ENCODE measurements at places on chromosomes 6 and 20. TPM values are rescaled to one million over a fixed set of nuclear protein-coding genes. Genes with fewer than 3 reads are reported as not detected.

GRCh38 chr6:91042656-91043055 is 455.8 kb upstream of the MAP3K7 start:
- H3K4me3 ChIP-seq, result no peak overlapping the region
- no peaks in the 10 kb centered on the region for H3K4me1 ChIP-seq
- no peak for DNase-seq
- H3K36me3 ChIP-seq, result no peaks in the 10 kb centered on the region

GRCh38 chr20:33704197-33704924 is 15.7 kb downstream of the PXMP4 start:
- no peaks in the 10 kb centered on the region for H3K27me3 ChIP-seq
- no peak for DNase-seq
- H3K36me3 ChIP-seq, result no peaks in the 10 kb centered on the region

- H3K4me3 ChIP-seq, result no peak overlapping the region
- H3K27me3 ChIP-seq, result no peaks in the 10 kb centered on the region
- H3K27ac ChIP-seq, result no peak overlapping the region
- H3K4me1 ChIP-seq, result peaks cover 11% of the 10 kb centered on the region
Measured at GRCh38 chr20:62644802-62645496, 2.6 kb downstream of the SLCO4A1 start.

- H3K27ac ChIP-seq, result no peak overlapping the region
- no peaks in the 10 kb centered on the region for H3K27me3 ChIP-seq
- no peaks in the 10 kb centered on the region for H3K36me3 ChIP-seq
Measured at GRCh38 chr6:117138920-117139319, 126.4 kb upstream of the VGLL2 start.

GRCh38 chr6:15827496-15828255 is 164.8 kb upstream of the DTNBP1 start:
- H3K4me3 ChIP-seq, result no peak overlapping the region
- no peaks in the 10 kb centered on the region for H3K27me3 ChIP-seq
- H3K36me3 ChIP-seq, result no peaks in the 10 kb centered on the region
- H3K4me1 ChIP-seq, result no peaks in the 10 kb centered on the region
- no peak for DNase-seq

DNA sequence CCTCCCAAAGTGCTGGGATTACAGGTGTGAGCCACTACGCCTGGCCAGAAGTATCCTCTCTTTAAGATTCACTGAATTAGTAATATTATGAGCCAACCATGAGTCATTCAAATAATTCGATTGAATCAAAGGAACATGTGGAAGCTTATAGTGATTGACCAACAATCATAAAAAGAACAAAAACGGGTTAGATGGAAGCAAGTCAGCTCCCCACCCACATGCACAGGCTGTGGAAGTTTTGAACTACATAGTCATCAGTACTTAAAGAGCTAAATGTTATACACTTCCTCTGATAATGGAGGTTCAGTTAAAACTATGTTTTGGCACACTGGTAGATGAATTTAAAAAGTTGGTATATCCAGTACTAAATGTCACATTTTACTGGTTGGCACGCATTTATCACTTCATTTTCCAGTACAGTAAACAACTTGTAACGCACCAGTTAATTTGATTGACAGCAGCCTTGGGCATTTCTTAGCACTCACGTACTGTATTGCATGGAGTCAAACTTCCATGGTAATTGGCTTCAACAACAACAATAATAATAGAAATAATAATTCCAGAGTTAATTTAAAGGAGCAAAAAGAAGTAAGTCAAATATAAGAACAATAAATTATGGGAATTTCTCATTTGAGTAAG is 1107.3 kb upstream of the MAP3K7 start:
- H3K27me3 ChIP-seq, result no peaks in the 10 kb centered on the region
- H3K36me3 ChIP-seq, result no peaks in the 10 kb centered on the region
- H3K4me3 ChIP-seq, result no peak overlapping the region
- no peaks in the 10 kb centered on the region for H3K4me1 ChIP-seq
- no peak overlapping the region for H3K27ac ChIP-seq
- DNase-seq, result no peak

DNA sequence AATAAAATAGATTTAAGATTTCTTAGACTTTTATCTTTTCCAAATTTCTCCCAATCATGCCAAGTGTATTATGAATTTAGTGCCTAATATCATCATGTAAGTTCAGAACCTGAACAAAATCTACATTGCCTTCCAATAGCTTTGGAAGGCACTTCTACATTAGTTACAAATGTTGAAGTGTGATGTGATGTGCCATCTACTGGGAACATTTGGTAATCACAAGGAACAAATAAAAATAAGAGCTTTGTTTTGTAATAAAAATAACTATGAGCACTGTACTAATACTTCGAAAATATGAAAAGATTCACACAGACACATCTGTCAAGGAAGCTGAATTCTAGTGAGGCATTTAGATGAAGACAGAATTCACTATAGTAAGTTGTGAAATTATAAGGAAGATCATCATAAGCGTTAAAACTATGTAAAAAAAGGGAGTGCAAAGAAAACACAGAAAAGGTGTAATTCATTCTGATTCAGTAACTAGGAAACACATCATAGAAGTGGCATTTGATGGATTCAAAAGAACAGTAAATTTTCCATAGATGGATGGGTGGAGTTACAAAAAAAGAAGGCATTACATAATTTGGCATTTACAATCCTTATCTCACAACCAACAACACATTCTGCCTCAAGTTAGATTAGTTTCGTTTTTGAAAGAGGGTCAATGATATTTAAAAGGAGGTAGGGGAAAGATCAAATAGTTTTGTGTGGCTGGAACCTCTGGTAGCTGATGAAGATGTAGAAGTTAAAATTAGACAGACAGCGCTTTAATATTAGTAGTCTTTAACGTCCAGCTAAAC is 161.0 kb downstream of the ASCC3 start:
- H3K4me3 ChIP-seq, result no peak overlapping the region
- no peak for DNase-seq
- no peaks in the 10 kb centered on the region for H3K4me1 ChIP-seq
- H3K27ac ChIP-seq, result no peak overlapping the region

DNA sequence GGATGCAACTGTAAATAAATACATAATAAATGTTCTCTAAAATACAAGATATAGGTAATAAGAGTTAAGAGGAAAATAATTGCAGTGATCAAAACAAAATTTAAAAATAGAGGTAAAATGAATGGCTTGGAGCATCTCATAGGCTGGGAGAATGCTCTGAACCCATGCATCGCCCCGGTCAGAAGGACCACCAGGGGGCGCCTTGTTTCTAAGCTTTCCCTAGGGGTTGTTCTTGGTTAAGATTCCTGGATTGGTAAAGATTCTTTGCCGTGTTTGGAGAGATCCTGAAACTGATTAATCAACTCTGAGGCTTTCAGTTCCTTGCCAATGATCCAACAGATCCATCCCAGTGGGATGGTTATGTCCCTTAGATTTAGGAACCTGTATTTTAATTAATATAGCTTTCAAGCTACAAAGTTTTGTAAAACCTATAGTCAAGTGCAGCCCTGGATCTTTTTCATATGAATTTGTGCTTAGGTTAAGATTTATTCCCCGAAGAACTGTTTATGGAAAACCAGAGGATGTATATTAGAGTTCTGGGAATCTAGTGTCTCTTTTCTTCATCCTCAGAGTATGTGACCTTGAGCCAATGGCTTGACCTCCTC is 45.3 kb upstream of the PRELID3B start:
- H3K4me3 ChIP-seq, result no peak overlapping the region
- no peaks in the 10 kb centered on the region for H3K4me1 ChIP-seq
- no peaks in the 10 kb centered on the region for H3K27me3 ChIP-seq
- peak; percentile 80 for DNase-seq
- H3K27ac ChIP-seq, result no peak overlapping the region

- no peak overlapping the region for H3K4me3 ChIP-seq
- H3K27ac ChIP-seq, result no peak overlapping the region
- DNase-seq, result no peak
- H3K27me3 ChIP-seq, result no peaks in the 10 kb centered on the region
- no peaks in the 10 kb centered on the region for H3K36me3 ChIP-seq
Measured at GRCh38 chr6:158835616-158836221, 16.6 kb upstream of the EZR start.

DNA sequence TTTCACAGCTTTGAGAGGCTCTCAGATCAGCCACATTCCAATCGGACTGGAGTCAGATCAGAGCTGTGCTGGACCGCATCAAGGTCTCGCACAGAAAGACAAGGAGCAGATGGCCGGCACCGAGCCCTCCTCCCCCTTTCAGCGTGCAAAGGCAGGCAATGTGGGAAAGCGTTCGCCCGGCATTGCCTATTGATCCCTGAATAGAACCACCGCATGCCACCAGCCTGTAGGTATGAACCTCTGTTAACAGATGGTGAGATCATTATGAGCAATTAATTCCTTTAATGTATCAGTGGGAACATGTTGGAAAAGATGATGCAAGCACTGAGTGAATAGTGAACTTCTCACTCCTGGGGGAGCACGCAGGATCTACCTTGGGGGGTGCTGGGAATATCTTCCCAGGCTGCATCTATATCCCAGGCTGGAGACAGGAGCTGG is 117.5 kb upstream of the ID4 start:
- no peak overlapping the region for H3K27ac ChIP-seq
- H3K4me1 ChIP-seq, result no peaks in the 10 kb centered on the region
- no peak for DNase-seq
- H3K36me3 ChIP-seq, result no peaks in the 10 kb centered on the region
- H3K4me3 ChIP-seq, result no peak overlapping the region
- H3K27me3 ChIP-seq, result no peaks in the 10 kb centered on the region

DNA sequence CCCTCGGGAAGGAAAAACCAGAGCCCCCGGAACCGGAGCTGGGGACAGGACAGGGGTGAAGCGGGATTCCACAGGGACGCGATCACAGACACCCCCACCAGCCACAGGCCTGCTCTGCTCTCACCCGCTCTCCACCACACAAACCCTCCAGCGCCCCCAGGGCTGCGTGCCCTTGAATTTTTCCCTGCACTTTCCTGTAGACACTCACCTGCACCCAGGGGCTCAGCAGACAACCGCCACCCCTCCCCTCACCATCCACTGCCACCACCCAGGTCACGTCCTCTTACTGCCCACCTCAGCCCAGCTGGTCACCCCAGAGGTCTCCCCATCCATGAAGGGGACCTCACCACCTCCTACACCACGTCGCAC is 631 bp downstream of the ULBP2 start:
- H3K36me3 ChIP-seq, result no peaks in the 10 kb centered on the region
- H3K4me1 ChIP-seq, result peaks cover 20% of the 10 kb centered on the region
- peaks cover 24% of the 10 kb centered on the region for H3K27me3 ChIP-seq
- no peak for DNase-seq
- H3K27ac ChIP-seq, result peak overlapping the region; percentile 9
- peak overlapping the region; percentile 58 for H3K4me3 ChIP-seq

DNA sequence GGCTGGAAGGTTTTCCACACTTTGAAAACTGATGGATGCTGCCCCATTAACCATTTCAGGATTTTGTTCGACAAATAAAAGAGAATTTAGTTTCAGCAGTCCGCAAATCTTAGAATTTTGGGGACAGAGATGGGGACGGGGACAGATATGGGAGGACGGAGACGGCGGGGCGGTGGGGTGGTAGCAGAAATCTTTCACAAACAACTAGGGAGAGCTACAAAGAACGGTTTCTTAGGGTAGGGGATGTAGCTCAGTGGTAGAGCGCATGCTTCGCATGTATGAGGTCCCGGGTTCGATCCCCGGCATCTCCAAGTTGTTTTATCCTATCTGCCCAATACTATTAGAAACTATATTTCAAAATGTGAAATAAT is 15.1 kb downstream of the HMGN4 start:
- H3K36me3 ChIP-seq, result no peaks in the 10 kb centered on the region
- peak; percentile 79 for DNase-seq
- peak overlapping the region; percentile 65 for H3K27ac ChIP-seq

DNA sequence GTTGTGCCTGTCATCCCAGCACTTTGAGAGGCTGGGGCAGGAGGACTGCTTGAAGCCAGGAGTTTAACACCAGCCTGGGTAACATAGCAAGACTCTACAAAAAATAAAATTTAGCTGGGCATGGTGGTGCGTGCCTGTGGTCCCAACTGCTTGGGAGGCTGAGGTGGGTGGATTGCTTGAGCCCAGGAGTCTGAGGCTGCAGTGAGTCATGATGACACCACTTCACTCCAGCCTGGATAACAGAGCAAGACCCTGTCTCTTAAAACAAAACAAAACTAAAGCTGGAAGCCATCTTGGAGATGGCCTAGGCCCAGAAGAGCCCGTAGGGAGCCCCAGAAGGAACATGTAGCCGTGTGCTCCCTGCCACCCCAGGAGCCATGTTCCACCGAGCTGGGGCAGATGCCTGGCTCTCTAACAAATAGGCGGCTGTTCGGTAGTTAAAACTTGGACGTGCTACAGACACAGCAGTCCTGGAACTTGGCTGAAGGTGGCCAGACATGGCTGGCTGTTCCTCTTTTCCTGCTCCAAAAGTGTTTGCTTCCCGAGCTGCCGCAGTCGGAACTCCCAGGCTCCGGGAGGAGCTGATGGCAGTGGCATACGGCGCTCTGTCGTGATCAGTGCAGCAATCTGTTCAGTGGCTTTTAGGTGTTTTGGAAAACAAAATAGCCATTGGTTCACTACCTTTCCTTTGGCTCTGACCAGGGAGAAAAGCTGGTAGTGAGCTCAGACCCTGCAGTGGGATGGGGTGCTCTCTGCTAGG is 37.0 kb downstream of the DYNLT1 start:
- H3K36me3 ChIP-seq, result peaks cover 36% of the 10 kb centered on the region
- H3K4me3 ChIP-seq, result no peak overlapping the region
- no peak overlapping the region for H3K27ac ChIP-seq
- H3K4me1 ChIP-seq, result no peaks in the 10 kb centered on the region
- DNase-seq, result no peak
- H3K27me3 ChIP-seq, result no peaks in the 10 kb centered on the region

GRCh38 chr6:106085692-106085983 is 498 bp upstream of the PRDM1 start:
- H3K4me3 ChIP-seq, result peak overlapping the region; percentile 63
- no peak overlapping the region for H3K27ac ChIP-seq
- H3K36me3 ChIP-seq, result no peaks in the 10 kb centered on the region
- peaks cover 50% of the 10 kb centered on the region for H3K4me1 ChIP-seq
- H3K27me3 ChIP-seq, result peaks cover 14% of the 10 kb centered on the region
- DNase-seq, result no peak

DNA sequence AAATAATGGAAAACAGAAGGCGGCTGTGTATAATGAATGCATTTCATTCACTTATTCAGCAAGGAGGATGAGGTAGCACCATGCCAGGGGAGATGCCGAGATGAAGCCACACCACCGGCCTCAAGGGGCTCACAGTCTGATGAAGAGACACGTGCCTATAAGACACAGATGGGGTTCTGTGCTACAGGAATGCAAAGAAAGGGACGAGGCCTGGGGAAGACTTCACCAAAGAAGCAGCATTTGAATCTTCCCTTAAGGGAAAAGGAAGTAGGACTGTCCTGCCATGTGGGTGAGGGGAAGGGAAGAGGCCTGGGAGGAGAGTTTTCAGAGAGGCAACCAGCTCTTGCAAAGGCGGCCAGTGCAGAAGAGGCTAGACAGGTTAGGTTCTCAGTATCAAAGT is 98.9 kb downstream of the PSMG4 start:
- H3K27me3 ChIP-seq, result no peaks in the 10 kb centered on the region
- H3K4me1 ChIP-seq, result peaks cover 27% of the 10 kb centered on the region
- H3K4me3 ChIP-seq, result no peak overlapping the region

GRCh38 chr6:84681693-84682326 is 82.6 kb downstream of the TBX18 start:
- no peaks in the 10 kb centered on the region for H3K27me3 ChIP-seq
- no peaks in the 10 kb centered on the region for H3K4me1 ChIP-seq
- no peaks in the 10 kb centered on the region for H3K36me3 ChIP-seq

GPX5 gene
- not detected for total RNA-seq

GCLC gene
- total RNA-seq, result 27.6 TPM

BPIFB1 gene
- not detected for total RNA-seq

GPR6 gene
- not detected for total RNA-seq

MICB gene
- total RNA-seq, result 13.3 TPM

All from naive thymus-derived CD4-positive, alpha-beta T cell (primary cell).